Activated CD4-positive, alpha-beta T cell treated with anti-CD3 and anti-CD28 coated beads, Interleukin-2, Interleukin-6, amounts not matched to agents 100 ng/mL and 50 ng/mL, durations not matched to agents 16 hours and 8 hours (primary cell): ENCODE measurements at places on chromosomes 4 and X.

GRCh38 chr4:83830138-83830888, 294.4 kb downstream of the GPAT3 start:
- DNase-seq: no peak

DNA sequence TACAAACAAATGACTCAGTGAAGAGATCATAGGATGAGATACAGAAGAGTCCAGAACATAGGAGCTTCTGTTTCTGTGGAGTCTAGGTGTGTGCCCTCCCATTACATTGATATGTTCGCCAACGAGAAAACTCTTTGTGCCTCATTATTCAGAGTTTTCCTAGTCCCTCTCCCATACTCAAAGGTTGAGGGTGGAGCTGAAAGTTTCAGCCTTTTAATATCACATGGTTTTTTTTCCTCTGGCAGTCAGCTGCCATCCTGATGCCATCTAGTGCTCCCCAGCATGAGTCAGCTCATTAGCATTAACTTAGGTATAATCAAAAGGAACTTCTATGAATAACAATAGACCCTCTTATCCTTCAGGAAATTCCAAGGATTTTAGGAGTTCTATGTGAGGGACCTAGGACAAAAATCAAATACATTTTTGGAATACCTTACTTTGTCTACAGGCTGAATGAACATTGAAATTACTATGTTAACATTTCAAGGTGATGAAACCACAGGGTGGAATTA, 559.6 kb upstream of the AMOT start:
- DNase-seq: no peak

DNA sequence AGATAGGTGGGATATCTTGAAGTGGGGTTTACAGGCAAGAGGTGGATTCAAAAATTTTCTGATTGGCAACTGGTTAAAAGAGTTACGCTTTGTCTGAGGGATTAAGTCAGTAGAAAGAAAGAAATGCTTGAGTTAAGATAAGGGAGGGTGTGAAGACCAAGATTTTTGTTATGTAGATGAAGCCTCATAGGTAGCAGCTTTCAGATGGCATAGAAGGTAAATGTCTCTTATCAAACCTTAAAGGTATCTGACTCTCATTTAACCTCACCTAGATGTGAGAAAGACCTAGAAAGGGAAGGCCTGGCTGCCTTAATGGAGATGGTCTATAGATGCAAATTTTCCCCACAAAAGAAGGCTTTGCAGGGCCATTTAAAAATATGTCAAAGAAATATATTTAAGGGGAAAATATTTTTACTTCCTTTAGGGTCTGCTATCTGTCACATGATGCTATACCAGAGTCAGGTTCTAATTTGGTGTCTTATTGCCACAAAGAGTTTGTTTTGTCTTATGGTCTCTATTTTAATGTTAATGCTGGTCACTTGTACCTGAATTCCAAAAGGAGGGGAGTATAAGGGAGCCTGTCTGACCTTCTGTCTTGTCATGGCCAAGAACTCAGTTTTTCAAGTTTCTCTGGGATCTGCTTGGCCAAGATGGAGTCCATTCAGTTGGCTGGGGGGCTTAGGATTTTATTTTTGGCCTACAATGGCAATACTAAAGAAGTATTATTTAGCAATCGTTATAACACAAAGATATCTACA, 699.1 kb upstream of the AMOT start:
- no peak for DNase-seq

DNA sequence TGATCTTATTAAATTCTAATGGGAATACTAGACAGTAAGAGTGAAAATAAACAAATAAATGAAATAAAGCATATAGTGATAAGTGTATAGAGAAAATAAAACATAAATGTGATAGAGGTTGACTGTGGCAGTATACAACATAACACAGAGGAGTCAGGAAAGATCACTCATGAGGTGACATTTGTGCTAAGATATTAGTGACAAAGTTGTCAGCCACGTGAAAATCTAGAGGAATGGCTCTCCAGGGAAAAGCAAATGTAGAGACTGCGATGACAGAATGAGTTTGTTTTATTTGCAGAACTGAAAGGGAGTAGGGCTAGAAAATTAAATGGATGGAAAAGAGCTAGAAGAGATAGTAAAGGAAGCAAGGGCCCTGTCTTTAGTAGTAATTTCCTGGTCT, 72.8 kb upstream of the GABRA2 start:
- DNase-seq: no peak

- DNase-seq: no peak
Observed at GRCh38 chrX:70527053-70527452, 82.4 kb downstream of the DLG3 start.

DNA sequence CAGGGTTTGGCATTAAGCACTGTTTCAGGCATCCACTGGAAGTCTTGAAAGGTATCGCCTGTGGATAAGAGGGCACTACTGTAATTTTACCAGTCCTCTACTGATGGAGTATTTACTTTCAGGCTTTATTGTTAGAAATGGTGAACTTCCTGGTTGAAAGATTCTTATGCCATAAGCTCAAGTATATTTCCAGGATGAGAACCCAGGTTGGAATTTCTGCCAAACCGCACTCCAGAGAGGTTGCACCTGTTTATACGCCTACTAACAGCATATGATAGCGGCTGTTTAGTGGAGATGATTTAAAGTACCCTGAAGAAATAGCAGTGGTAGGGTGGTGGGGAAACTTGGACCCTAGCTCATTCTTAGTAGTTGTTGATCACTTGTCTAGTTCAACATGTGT, 9.9 kb downstream of the FNIP2 start:
- DNase-seq: no peak

DNA sequence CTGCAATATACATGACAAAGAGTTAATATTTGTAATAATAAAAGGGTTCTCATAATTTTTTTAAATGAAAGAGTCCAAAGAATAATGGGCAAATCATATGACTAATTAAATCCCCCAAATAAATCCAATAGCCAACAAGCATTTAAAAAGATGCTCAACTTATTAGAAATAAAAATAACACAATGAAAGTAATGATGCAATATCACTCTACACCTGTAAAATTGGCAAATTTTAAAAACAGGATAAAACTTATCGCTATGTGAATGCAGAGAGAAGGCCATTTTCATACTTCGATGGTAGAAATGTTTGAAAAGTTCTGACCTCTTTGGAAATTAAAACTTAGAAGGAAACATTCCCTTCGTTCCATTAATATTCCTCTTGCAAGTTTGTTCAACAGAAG, 1.9 kb downstream of the F8 start:
- DNase-seq: no peak

- DNase-seq: no peak
Observed at GRCh38 chr4:27248829-27249228, 388.2 kb downstream of the STIM2 start.

DNA sequence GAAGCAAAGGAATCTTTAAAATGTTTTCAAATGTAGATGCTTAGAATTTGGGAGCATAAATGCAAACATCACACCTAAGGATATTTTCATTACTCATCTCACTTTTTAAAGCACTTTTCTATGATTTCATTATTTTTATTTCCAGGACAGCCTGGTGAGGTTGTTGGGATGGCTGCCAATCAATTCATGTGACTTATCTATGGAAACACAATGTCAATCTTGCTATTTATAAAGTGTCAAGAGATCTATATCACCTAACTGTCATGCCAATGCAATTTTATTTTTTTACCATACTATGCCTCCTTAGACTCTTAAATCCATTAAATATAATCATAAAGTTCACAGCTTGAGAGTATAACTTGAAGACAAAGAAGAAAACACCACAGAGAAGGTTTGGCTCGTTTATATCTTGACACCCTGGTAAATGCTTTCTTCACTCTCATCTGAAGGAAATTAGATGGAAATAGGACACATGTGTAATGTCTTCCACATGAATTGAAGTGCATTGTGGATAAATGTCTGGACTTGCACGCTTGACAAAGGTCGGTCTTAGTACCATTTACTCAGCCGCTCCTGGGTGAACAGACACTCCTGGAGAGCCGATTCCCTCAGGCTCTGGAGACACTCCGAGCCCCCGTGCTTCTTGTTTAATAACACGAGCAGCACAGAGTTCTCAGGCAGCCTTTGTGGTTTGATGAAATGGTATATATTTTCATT, 425.7 kb upstream of the FAT1 start:
- DNase-seq: no peak

DNA sequence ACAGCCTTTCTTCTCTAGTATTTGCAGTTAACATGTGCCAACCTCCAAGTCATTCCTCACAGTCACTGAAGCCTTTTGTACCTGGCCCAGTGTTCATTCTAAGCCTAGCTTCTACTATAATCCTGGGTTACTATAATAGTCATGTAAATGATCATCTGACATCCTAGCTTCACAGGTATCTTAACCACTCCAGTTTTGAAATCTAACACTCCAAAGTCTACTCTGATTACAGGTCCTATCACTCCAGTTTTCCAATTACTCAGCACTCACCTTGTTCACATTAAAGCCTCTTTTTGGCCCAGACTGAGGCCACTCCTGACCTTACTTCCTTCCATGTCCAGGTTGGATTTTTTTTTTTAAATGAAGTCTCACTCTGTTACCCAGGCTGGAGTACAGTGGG, 87.6 kb upstream of the ZCCHC13 start:
- no peak for DNase-seq

GRCh38 chr4:65661471-65661870, 8.8 kb downstream of the EPHA5 start:
- no peak for DNase-seq

GRCh38 chrX:129938081-129938480, 32.1 kb downstream of the UTP14A start:
- no peak for DNase-seq

GRCh38 chrX:19849464-19850080, 37.8 kb downstream of the SH3KBP1 start:
- no peak for DNase-seq

- no peak for DNase-seq
Observed at GRCh38 chr4:171342646-171343045, 470.6 kb upstream of the GALNTL6 start.

- DNase-seq: no peak
Observed at GRCh38 chr4:95129821-95130311, 372.1 kb downstream of the BMPR1B start.

DNA sequence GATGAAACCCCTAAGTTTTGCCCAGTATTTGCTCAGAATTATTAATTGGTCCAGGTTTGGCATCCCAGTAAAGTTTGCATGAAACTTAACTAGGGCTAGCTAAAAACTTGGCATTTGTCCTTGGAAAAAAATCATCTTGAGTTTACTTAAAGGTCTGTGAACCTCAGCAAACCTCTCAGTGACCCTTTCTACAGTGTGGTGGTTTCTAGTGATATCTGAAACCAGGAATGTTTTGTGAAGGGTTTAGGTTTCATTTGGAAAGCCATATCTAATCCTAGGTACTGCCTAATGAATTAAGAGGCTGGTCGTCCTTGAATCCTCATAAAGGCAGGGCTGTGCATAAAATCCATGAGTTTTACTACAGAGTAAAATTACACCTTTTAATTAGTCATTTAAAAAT, 218.5 kb upstream of the ANKRD50 start:
- DNase-seq: no peak

DNA sequence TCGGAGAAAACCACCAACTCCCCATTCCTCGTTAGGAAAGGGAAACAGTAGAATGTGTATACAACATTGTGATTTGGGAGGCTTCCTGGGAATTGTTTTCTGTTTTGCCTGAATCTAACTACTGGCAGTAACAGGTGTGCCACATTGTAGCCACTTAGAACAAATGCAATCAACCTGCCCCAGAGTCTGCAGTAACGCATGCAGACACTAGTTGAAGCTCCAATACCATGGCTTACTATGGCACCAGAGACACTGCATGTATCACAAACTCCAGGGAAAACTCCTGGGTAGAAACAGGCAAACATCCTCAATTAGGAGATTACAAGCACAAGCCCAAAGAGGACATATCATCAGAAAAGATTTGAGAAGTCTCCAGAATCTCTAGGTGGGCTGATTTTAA, 154.2 kb upstream of the NEIL3 start:
- DNase-seq: no peak

DNA sequence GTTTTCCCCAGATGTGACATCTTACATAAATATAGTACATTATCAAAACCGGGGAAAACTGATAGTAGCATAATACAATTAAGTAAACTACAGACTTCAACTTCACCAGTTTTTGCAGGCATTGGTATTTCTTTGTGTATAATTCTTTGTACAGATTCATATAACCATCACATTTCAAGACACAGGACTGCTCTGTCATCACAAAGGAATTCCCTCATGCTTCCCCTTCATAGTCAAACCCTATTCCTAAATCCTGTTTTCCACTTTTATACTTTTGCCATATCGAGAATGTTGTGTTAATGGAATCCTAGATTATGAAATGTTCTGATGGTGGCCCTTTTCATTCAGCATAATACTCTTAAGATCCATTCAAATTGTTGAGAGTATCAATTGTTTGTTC, 36.0 kb downstream of the STIM2 start:
- no peak for DNase-seq

- DNase-seq: no peak
Observed at GRCh38 chr4:40421839-40422708, 86.9 kb downstream of the CHRNA9 start.

DNA sequence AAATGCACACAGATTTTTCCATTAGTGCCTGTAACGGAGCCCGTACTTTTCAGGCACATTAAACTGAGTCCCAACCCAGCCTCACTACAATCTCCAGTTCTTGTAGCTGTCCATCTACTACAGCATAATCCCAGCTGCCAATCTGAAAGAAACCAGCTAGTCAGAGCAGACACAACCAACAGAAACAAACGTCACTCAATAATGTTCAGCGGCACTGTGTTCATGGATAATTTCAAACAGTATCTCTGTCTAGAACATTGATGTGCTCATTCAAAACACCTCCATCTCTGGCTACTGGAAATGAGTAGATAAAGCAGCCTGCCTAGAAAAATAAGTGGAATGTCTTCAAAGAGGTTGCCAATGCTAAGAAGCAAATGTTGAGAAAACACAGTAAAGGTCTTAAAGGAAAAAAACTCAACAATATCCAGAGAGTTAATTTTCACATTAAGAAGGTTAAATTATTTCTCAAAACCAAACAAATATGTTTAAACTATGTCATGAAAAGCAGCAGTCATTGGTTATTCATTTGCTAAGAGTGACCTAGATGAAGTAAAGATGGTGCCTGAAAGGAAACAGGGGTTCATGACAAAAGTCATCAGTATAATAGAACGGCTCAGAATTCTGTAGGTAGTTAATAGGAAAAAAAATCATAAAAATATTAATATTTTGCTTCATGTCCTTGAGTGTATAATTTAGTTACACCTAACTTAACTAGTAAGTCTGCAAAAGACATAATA, 245.1 kb upstream of the MAB21L2 start:
- no peak for DNase-seq

DNA sequence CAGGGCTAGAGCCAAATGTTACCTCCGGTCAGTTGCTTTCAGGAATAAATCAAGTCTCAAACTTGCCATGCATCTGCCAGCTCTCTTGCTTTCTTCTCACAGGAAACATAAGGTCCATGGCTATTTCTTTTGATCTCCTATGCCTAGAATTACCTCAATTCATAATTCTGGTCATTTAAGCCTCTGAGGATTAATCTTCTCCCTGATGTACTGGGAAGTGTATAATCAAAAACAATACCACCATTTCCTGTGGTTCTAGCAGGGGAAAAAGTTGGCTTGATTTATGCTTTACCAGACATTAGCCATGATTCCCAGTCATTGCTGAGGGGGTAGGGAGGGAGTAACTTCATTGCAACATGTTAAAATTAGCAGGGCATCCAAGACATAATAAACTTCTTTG, 268.7 kb upstream of the EMCN start:
- no peak for DNase-seq

GRCh38 chr4:14400307-14400706, 602.0 kb upstream of the CPEB2 start:
- no peak for DNase-seq

GRCh38 chr4:173485164-173485563, 44.9 kb downstream of the HAND2 start:
- no peak for DNase-seq

- no peak for DNase-seq
Observed at GRCh38 chrX:22690116-22690515, 309.6 kb upstream of the DDX53 start.
